ENCODE measurements at places on chromosomes 6 and 20. TPM values are rescaled to one million over a fixed set of nuclear protein-coding genes. Genes with fewer than 3 reads are reported as not detected.

Gene TBX18
- total RNA-seq: 41.4 TPM

Gene CYP24A1
- not detected for total RNA-seq

Gene EFCAB8
- total RNA-seq: 0.43 TPM

Gene SLC26A8
- under 0.01 TPM for total RNA-seq

Gene COL21A1
- total RNA-seq: 0.66 TPM

Gene NT5E
- 149 TPM for total RNA-seq

Gene RPS18
- 2,418 TPM for total RNA-seq

Gene ZKSCAN3
- 3.4 TPM for total RNA-seq

Gene PXDC1
- total RNA-seq: 81.1 TPM

Gene ARMH2
- not detected for total RNA-seq

Gene BRD2
- total RNA-seq: 157 TPM

Gene CRYBG1
- total RNA-seq: 55.7 TPM

Gene DEFB124
- total RNA-seq: not detected

Gene TP53TG5
- total RNA-seq: not detected

Gene SLC44A4
- total RNA-seq: 0.13 TPM

Gene BACH2
- total RNA-seq: 0.40 TPM

Gene OTOR
- total RNA-seq: not detected

Gene NFKBIL1
- 19.1 TPM for total RNA-seq

Gene HLA-DQB1
- not detected for total RNA-seq

Gene BFSP1
- total RNA-seq: 2.3 TPM

Gene GSTA1
- total RNA-seq: not detected

Gene OR2H2
- total RNA-seq: not detected

Gene DOP1A
- 48.3 TPM for total RNA-seq

Gene JPH2
- not detected for total RNA-seq

Gene PIGU
- 17.0 TPM for total RNA-seq

Gene DDO
- not detected for total RNA-seq

Gene CD93
- total RNA-seq: 495 TPM

Gene BPIFB1
- not detected for total RNA-seq

Gene CNBD2
- total RNA-seq: 5.6 TPM

Gene ABHD16A
- 30.5 TPM for total RNA-seq

Gene LAMA2
- total RNA-seq: 5.8 TPM

Gene NEURL2
- 2.0 TPM for total RNA-seq

Gene BPIFB4
- total RNA-seq: not detected
